ENCODE measurements at places on chromosomes 1 and 21.

- no peak for DNase-seq
Measured at GRCh38 chr21:45262616-45263015, 25.1 kb downstream of the POFUT2 start.

- peak; percentile 31 for DNase-seq
Measured at GRCh38 chr1:24108334-24109165, 3.4 kb downstream of the MYOM3 start.

DNA sequence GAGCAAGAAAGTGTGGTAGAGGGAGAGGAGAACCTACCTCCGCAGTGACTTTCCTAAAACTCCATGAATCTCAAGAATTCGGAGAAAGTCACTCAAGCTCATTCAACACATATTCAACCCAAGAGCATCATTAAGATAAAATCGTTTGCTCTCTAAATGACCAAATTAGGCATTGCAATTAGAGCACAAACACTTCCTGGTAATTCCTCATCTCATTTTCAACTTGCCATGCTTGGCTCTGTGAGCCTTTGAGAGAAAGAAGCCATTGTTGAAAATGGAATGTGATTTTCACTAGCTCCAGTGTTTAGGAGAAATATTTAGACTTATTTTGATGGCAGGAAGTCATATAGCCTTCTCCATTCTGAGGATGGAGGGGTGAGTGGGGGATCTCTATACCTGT, 52.5 kb downstream of the KAZN start:
- DNase-seq = no peak

DNA sequence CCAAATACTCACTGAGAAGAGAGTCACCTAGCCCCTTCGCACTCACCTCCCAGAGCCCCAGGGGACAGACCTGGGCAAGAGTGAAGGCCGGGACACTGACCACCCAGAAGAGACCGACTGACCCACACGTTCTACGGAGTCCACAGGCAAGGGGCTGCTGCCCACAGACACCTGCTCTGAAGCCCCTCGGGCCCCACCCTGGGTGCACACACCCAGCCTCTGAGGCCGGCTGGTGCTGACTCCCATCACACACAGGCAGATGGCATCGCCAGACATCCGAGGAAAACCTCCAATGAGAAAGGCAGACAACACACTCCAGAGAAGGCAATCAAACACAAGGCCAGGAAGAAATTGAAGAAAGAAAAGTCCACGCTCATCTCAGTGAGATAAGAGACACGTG, 22.1 kb downstream of the WDR4 start:
- no peak for DNase-seq

GRCh38 chr1:179137617-179138255, 55.9 kb downstream of the TOR3A start:
- DNase-seq = no peak

DNA sequence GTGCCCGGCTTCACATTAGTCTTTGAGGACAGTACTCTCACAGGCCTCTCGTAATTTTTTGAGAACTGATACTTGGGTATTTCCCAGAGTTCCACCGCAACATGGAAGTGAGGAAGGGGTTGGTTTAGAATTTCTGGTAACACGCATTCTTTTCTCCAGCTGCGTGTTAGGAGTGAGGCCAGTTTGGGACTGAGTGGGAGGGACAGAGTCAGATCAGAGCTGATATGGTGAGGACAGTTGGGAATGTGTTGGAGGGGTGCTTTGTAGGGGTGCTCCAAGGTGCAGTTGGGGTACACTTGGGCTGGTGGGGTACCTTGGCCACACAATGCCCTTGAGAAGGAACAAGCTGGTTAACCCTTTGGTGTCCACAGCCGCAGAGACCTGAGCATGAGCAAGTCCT, 6.7 kb downstream of the FBXO6 start:
- no peak for DNase-seq

GRCh38 chr1:88648706-88649105, 35.4 kb upstream of the PKN2 start:
- no peak for DNase-seq

DNA sequence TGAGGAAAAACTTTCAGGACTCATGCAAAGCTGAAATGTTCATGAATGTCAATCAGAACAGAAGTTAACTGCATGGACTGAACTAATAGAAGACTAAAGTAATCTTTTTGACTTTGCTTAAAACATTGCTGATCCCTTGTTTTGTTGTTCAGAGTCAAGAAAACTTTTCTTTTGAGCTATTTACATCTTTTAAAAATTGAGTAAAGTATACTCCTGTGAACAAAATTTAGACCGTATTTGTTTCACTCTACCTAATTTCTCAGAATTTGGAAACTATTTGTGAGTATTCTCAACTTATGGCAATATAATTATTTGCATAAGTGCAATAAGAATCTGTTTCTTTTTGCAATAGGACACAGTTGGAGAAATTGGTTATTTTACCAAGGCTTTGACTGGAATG, 41.1 kb downstream of the INPP5B start:
- no peak for DNase-seq

- no peak for DNase-seq
Measured at GRCh38 chr1:230824551-230824918, 43.8 kb downstream of the C1orf198 start.

DNA sequence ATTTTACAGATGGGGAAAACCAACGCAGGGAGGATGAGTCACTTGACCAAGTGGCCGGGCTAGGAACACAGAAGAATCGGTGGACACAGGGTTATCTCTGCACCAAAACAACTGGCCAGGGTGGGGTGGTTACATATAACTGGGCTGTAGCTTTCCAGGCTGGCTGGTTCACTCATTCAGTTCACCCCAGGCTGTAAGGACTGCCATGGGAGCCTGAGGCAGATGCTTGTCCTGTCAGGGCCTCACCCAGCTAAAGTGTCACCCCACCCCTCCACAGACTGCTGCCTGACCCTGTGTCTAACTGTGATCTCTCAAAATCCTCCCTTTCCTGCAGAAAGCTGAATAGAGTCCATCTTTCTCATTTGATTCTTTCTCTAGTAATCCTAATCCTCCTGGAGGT, 387.3 kb downstream of the RYR2 start:
- DNase-seq = no peak

- no peak for DNase-seq
Measured at GRCh38 chr1:24793447-24794129, 48.3 kb downstream of the CLIC4 start.

DNA sequence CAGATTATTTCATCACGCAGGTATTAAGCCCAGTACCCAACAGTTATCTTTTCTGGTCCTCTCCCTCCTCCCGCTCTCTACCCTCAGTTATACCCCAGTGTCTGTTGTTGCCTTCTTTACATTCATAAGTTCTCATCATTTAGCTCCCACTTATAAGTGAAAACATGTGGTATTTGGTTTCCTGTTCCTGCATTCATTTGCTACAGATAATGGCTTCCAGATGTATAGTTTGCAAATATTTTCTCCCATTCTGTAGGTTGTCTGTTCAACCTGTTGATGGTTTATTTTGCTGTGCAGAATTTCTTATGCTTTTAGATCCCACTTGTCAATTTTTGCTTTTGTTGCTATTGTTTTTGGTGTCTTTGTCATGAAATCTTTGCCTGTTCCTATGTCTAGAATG, 21.1 kb upstream of the KCNH1 start:
- DNase-seq = peak; percentile 72

- no peak for DNase-seq
Measured at GRCh38 chr1:1628754-1629429, 3.1 kb upstream of the MMP23B start.

GRCh38 chr1:98172578-98172977, 251.7 kb upstream of the DPYD start:
- no peak for DNase-seq

DNA sequence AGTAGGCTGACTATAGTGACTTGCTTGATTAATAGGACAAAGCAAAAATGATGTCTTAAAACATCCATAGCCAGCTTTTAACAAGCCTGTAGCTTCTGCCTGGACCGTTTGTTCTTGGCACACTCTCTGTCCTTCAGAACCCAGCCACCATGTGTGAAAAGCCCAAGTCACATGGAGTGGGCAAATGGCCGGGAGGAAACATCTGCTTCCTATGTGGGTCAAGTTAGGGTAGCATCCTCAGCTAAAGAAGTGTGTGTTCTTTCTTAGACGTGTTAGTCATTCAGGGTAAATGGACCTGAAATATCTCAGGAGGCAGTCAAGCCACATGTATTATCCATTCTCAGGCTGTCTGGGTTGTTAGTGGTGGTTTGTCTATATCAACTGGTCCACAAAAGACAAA, 23.4 kb downstream of the RD3 start:
- DNase-seq = peak; percentile 16

DNA sequence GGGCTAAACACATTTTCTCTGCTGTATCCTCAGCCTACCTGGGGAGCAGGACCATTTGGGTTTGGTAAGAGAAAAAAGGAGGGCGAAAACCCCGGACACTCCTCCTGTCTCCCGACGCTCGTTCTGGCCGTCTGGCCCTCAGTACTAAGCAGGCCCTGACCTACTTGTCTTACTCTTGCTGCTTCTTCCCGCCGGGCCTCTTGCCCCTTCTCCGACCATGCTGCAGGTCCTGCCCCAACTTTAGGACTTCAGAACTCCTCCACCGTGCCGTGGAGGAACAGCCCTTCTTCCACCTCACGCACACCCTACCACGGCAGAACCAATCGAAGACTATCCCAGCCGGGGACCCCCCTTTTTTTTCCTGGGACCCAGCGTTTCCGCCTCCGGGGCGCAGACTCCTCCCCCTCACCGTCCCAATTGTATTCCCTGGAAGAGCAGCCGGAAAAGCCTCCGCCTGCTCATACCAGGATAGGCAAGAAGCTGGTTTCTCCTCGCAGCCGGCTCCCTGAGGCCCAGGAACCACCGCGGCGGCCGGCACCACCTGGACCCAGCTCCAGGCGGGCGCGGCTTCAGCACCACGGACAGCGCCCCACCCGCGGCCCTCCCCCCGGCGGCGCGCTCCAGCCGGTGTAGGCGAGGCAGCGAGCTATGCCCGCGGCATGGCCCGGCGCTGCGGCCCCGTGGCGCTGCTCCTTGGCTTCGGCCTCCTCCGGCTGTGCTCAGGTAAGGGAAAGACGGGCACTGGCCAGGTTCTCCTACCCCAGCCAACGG, at the start of gene CHRNB2:
TSS of gene CHRNB2 (plus strand) at position 393 of the 771 bp plus-strand sequence. CDS start at position 660, 267 bp downstream.
- DNase-seq = no peak

DNA sequence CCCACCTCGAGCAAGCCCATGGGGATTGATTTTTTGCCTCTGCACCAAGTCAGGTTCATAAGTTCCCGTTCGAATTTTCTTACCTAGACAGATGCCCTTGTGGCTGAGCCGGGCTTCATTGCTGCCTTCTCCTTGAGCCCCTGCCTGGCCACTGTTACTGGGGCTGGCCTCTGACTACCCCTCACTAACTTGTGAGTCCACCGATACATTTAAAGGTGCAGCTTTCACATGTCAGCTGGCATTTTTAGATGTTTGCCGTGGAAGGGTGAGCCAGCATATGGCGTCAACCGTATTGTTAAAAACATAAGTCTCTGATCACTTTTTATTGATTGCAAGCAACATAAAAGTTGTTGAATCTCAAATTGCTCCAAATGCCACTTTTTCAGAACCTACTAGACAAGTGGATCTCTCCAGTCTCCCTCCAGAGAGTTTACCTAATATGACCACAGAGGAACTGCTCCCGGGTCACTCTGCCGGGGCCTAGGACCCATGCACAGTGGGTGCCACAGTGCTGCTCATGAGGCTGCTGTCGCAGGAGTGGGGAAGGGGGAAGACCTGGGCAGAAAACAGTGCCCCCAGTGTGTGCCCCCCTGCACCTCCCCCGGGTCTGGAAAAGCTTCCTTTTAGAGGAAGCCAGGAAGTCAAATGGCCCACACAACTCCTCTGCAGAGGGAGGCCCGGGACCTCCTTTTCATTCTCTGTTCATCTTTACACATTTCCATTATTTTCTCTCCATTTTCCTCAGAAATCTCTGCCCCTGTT, 18.8 kb downstream of the MX1 start:
- no peak for DNase-seq

- DNase-seq = no peak
Measured at GRCh38 chr21:44817914-44818639, at the start of gene SUMO3. TSS of gene SUMO3 (minus strand) at chr21:44818062. CDS start at chr21:44817968, 94 bp downstream.

- DNase-seq = no peak
Measured at GRCh38 chr1:62612770-62613169, 15.4 kb downstream of the ANGPTL3 start.

GRCh38 chr21:31107871-31108270, 69.6 kb upstream of the KRTAP19-8 start:
- no peak for DNase-seq

- no peak for DNase-seq
Measured at GRCh38 chr21:43944078-43944633, 68.0 kb upstream of the TRAPPC10 start.

DNA sequence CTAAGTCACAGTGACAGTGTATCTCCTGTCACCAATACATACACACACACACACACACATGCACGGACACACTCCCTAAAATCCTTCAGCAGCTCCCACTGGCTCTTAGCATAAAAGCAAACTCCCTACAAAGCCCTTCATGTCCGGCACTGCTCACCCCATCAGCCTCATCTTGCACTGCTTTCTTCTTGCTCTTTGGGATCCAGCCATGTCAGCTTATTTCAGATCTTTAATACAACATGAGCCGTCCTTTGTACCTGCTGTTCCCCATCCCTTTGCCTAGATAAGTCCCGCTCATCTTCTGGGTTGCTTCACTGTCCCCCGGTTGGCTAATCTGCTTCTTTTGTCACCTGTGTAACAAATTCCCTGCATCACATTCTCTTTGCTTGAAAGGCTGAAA, 82.1 kb upstream of the VAV3 start:
- DNase-seq = no peak

DNA sequence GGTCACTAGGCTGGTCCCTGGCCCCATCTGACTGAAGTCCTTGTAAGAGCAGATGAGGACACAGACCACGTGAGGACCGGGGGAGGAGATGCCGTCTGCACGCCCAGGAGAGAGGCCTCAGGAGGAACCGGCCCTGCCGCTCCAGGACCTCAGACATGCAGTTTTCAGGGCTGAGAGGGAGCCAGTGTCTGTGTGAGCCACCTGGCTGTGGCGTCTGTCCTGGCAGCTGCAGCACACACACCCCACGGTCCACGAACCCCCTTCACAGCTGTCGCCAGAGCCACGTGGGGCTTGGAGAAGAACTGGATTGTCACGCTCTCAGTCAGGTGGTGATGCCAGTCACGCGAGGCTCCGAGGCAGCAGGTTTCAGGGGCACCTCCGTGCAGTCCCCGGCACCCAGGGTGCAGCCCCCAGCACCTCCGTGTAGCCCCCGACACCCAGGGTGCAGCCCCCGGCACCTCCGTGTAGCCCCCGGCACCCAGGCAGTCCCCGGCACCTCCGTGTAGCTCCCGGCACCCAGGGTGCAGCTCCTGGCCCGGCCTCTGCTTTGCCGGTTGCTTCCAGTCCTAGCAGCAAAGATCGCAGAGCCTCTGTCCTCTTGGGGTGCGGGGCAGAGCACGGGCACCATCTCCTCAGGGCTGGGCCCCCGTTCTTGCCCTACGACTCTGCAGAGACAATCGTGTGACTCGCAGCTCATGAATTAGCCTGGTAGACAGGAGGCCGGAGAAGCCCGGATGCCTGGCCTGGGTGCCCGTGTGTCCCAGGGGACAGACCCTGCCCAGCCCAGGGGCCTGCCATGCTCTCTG, 19.0 kb upstream of the SUMO3 start:
- no peak for DNase-seq

DNA sequence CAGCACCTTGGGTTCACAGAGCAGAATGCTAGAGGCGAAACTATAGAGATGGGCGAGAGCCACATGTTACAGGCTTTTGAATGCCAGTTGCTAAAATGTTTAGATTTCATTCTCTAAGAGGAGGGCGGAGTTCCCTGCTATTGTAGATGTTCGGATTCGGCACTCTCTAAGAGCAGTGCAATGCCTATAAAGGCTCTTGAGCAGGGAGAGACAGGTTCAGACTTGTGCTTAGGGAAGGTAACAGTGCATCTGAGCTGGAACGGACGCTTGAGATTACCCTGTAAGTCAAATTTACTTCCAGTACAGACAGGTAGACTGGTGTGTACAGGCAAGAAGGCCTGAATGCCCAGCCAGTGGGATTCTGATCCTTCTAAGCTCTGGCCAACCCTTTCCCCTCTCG, 15.3 kb downstream of the LURAP1 start:
- DNase-seq = no peak

- DNase-seq = no peak
Measured at GRCh38 chr1:171953835-171954234, 112.5 kb downstream of the DNM3 start.
